ENCODE measurements at places on chromosomes 1 and 21. TPM values are rescaled to one million over a fixed set of nuclear protein-coding genes. Genes with fewer than 3 reads are reported as not detected.

HECTD3 gene
- 23.2 TPM for total RNA-seq

GJA8 gene
- total RNA-seq: not detected

NLRP3 gene
- total RNA-seq: 6.6 TPM

PLA2G5 gene
- not detected for total RNA-seq

ZFP69B gene
- 2.8 TPM for total RNA-seq

DNA sequence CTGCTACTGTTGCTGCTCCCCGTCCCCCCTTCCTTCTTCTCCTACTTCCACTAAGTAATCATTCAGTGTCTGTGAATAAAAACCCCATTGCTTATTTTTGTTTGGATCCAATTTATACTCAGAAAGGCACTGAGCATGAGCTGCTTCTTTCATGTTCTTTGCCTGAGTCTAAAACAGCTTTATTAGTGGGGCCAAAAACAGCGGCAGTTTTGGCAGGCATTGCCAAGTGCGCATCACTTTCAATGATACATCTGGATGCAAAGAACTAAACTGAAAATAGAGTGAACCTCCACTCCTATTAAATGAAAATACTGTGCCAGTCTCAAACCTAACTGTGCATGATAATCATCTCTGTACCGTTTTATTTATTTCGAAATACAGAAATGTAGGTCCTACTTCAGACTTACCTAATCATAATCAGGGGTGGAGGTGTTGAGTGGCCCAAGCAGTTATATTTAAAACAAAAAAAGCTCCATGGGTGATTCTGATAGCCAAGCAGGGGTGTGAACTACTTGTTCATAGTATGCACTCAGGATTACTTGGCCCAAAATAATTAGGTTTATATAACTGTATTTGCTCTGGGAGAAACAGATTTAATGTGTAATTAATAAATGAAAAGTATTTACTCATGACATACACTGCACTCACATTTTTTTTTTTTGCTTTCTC, 48.4 kb downstream of the NEK7 start:
- no peak for ATAC-seq

- no peak for ATAC-seq
Measured at GRCh38 chr1:106817575-106817974, 238.9 kb upstream of the PRMT6 start.

DNA sequence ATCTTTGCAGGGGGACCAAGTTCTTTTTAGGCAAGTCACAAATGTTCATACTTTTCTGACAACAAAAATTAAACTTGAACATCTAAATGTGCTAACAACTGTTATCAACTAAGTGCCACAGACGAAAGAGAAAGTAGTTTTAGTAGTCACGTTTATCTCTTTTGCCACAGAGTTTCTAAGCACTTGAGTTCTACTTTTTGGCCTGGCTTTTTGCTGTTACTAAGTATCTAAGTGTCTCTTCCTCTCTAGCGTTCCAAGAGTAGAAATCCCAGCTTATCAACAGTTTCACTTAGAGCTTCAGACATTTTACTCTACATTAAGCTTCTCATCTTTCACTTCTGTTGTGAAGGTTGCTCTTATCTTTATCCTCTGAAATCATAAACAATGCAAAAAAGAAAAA, 34.2 kb downstream of the GATAD2B start:
- peak; percentile 31 for ATAC-seq

DNA sequence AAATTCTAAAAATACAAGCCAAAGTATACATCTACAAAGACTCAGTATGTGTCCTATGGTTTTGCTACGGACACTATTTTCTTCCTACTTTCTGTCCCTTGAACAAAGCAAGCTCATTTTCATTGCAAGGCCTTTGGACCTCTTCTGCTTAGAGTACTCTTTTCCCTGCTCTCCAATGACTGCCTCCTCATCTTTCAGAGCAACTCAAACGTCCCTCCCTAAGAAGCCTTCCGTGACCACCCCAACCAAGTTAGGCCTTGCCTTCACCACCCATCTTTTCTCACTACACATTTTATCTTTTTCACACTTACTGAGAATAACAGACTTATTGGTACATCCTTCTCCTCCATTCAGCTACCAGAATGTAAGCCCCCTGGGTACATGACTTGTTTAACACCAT, 39.9 kb downstream of the ENAH start:
- ATAC-seq: no peak

GRCh38 chr1:72547412-72547811, 265.1 kb upstream of the NEGR1 start:
- no peak for ATAC-seq

- peak; percentile 30 for ATAC-seq
Measured at GRCh38 chr1:59125154-59125553, 171.7 kb upstream of the FGGY start.

DNA sequence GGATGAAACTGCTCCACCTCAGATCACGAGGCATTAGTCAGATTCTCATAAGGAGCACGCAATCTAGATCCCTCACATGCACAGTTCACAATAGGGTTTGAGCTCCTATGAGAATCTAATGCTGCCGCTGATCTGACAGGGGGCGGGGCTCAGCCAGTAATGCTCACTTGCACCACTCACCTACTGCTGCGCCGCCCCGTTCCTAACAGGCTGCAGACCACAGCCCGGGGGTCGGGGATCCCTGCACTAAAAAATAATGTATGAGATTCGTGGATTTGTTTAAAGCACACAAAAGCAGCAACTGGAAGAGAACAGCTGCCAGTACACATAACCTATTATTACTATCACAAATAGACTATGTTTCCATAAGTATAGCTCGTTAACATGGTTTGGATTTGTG, 72.9 kb downstream of the HLCS start:
- ATAC-seq: no peak

DNA sequence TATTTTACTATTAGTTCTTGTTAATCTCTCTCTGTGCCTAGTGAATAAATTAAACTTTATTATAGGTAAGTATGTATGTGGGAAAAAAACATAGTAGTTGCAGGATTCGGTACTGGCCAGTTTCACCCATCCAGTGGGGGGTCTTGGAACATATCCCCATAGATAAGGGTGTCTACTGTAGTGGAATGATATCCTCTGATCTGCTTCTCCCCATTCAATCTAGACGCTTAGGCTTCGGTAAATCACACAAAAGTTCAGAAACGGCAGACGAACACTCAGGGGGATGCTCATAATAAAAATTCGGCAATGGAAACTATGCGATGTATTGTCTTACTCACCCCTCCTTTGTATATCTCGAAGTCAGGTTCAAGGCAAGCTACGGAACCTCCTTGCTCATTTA, 232.9 kb upstream of the COA6 start:
- ATAC-seq: no peak

- ATAC-seq: peak; percentile 2
Measured at GRCh38 chr1:32255072-32256071, 4.3 kb downstream of the LCK start.

DNA sequence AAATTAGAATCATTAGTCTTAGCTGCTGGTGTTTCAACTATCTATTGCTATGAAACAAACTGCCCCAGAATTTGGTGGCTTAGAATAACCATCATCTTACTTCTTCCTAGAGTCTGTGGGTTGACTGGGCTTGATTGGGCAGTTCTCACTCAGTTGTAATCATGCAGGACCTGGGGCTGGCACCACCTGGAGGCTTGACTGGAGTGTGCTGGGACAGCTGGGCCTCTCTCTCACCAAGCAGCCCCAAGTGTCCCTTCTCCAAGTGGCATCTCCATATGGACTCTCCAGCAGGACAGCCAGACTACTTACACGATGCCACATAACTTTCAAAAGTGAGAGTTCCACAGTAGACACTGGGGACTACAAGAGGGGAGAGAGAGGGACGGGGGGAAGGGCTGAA, 140.3 kb upstream of the ATP1B1 start:
- no peak for ATAC-seq

DNA sequence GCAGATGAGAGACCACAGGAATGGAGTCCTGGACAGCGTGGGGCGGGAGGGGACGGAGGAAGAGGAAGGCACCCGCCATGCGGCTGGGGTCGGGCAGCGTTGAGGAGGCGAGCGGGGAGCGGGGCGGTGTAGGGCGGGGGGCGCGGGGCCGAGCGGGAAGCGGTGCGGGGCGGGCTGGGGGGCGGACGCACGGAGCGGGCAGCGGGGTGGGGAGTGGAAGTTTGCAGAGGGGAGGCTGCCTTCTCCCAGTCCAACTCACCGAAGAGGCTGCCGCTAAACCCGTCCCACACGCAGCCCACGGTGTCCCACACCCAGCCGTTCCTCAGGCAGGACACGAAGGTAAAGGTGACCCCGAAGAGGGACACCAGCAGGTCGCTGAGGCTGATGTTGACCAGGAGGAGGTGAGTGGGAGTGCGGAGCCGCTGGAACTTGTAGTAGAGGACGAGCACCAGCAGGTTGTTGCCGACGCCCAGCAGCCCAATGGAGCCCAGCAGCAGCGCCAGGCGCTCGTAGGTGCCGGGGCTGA, 483 bp downstream of the CHML start:
- peak; percentile 56 for ATAC-seq

DNA sequence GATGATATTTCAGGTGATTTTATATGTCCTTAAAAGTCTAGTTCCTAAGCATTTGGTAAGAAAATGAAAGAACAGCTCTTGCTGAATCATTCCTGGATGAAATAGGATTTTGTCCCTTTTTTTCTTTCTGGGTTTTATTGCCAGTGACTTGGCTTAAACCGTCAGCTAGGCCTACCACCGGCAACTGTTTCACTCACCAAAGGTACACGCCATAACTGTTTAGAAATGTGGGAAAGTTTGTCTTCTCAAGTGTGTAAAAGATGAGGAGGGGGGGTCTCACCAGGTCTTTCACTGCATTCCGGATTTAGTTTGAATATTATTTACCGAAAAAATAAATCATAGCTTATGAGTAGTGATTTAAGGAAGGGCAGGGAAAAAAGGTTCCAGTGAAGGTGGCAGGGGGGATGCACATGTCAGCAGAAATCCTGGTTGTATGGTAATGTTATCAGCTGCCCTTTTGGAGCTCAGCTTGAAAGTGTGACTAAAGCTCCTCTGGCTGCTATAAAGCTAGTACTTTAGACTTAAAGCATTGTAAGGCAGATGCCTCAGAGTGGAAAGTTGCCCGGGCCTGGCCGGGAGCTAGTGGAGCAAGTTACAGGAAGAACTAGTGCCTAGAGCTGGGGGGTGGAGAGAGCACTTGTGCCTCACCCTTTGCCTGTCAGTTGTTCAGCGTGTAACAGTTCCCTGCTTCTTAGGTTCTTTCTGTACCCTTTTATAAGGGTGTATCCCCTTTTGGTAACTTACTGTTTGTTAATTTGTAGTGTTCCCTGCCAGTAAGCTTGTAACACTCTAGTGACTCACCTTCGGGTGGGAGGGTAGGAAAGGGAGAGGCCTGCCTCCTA, 3.1 kb downstream of the ATP1A1 start:
- ATAC-seq: peak; percentile 13

GRCh38 chr1:194369060-194369459, 1182.6 kb upstream of the B3GALT2 start:
- no peak for ATAC-seq
